ENCODE measurements at places on chromosomes 6 and 20.

GRCh38 chr6:51137777-51138176 is 319.1 kb downstream of the TFAP2B start:
- DNase-seq, result no peak

DNA sequence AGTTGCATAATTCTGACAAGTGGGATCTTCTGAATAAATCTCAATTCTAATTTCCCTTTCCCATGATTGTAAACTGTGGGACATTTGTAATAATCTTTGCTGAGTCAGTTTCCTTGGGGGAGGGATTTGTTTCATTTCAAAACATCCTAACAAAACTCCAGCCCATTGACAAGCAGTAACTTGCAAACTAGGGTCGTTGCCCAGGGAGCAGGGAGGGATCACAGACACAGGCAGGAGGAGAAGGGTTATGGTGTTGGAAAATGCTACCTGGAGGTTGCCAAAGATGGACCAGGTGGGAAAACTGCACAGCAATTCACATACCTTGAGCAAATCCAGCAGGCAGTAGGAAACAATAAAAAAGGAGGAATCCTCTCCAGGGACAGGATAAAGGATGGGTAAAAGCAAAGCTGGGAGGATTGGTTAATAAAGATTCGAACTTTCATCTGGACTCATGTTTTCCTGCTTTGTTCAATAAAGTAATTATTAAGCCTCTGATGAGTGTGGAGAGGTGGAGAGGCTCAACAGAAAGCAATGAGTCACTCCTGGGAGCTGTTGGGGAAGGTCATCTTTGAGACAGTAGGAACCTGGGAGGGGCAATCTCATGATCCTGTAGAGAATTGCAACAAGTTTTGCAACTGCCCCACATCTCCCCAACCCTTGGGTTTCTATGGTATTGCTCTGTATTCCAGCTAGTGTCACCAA is 87.3 kb upstream of the AKIRIN2 start:
- DNase-seq, result peak; percentile 40

DNA sequence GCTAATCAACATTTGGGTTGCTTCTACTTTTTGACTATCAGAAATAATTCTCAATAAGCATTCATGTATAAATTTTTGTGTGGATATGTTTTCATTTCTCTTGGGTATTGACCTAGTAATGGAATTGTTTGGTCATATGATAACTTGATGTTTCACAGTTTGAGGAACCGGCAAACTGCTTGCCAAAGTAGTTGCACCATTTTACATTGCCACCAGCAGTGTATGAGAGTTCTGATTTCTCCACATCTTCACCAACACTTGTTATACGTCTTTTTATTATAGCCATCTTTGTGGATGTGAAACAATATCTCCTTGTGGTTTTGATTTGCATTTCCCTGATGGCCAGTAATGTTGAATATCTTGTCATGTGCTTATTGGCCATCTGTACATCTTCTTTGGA is 42.6 kb upstream of the TGM2 start:
- no peak for DNase-seq

DNA sequence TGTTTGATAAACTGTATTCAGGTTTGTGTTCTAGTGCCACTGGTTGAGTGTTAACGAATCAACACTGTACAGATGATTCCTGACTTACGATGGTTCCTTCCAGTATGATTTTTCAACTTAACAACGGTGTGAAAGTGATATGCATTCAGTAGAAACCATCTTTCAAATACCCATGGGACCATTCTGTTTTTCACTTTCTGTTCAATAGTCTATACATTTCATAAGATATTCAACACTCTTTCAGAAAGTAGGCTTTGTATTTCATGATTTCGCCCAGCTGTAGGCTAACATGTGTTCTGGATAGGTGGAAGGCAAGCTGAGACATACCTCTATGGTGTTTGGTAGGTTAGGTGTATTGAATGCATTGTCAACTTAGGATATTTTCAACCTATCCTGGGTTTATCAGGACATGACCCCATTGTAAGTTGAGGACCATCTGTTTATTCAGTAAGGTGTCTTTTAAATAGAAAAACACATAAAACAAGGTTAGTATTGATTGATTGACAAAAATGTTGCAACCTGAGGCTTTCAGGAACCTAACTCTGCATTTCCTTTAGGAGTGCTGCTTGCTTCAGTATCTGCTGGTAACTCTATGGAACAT is 32.3 kb downstream of the SYNJ2 start:
- no peak for DNase-seq

GRCh38 chr6:105769987-105770386 is 316.1 kb upstream of the PRDM1 start:
- no peak for DNase-seq

- no peak for DNase-seq
These were observed 726.7 kb upstream of the ADGRB3 start for GRCh38 chr6:67908379-67908778.

DNA sequence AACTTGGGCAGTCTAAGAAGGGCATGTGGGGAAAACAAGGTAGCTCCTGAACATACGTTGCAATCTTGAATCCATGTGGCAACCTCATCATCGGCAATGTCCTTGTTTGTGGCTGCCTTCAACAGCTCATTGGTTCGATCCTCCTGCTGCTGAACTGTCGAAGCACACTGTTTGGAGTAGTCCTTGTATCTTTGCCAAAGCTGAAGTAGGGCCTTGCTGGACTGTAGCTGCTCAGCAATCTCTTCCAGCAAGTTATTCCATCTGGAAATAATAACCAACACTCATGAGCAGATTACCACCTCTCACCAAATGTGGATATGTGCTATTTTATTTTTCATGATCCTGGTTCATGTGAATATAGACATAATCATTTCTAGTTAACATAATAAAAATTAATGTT is 413.3 kb downstream of the ESR1 start:
- DNase-seq, result no peak

DNA sequence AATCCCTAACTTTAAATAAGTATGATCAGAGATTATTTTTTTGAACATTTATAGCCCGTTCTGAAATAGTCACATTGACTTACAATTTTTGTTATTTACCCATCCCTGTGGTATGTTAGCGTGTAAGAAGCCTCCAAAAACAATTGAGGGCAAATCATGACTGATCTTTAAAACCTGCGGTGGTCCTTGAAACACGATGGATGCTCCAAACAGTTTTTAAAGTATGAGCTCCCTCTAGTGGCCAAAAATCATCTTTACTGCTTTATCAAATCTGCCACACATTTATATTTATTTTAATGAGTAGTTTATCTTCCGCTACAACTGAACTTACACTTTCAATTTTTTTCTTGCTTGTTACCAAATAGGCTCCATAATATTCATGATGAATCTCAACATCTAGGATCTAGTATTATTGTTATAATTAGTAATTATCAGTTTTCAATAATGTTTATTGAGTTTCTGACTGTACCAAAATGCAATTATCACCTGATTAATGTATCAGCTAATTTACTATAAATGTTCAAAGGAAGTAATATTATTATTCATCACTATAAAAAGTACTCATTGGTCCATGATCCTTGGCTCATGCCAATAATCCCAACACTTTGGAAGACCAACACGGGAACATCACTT is 52.2 kb downstream of the MARCKS start:
- DNase-seq, result peak; percentile 92

GRCh38 chr20:25336561-25337422 is 53.8 kb downstream of the ABHD12 start:
- peak; percentile 16 for DNase-seq

DNA sequence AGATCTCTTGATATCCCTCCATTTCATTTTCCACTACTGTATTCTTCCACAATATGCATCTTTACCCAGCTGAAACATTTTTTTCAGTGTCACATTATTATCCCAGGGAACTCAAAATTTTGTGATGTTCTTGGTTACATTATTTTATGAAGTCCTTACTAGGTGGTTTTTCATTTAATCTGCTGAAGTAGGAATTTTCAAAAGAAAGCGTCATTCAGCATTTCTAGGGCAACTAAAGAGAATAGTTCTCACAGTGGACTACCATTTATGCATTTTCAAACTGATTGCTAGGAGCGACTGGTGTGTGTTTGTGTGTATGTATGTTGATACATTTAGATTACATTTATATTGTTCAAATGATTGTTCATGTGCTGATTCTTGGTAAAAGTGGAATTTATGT is 2.4 kb upstream of the TMEM30A start:
- no peak for DNase-seq

DNA sequence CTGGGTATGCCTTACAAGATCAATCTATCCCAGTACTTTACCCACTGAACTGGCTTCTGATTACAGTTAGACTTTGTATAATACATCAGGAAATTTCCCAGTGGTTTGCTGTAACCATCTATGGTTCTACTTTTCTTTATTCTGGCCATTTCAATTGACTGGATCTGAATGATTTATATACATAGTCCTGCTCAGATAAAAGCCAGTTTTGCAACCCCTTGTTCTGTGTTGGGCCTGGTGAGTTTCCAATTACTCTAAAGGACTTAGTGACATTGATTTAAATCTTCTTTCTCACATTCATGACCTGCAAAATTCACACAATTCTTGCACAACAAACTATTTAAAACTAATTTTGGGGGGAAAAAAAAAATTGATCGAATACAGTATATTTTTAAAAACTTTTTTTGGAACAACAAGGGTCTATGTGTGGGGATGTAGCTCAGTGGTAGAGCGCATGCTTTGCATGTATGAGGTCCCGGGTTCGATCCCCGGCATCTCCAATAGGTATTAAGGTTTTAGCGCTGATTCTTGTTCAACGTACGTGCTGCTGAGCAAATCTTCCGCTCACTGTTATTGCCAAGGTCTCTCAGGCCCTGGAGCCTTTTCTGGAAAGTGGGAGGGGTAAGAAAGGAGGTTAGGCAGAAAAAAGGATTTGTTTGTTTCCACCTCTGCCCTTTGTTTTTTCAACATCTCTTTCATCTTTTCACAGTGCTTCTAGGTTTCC is 117.5 kb downstream of the GPX5 start:
- DNase-seq, result peak; percentile 68

GRCh38 chr20:53829724-53830521 is 236.3 kb upstream of the ZNF217 start:
- peak; percentile 78 for DNase-seq

- no peak for DNase-seq
These were observed 2.0 kb downstream of the SEMG2 start for GRCh38 chr20:45223136-45223535.

GRCh38 chr6:110446405-110446804 is 30.0 kb downstream of the SLC22A16 start:
- no peak for DNase-seq

- DNase-seq, result no peak
These were observed 6.0 kb downstream of the TLDC2 start for GRCh38 chr20:36881888-36882287.

GRCh38 chr20:57503035-57503658 is 21.8 kb downstream of the CTCFL start:
- DNase-seq, result no peak

DNA sequence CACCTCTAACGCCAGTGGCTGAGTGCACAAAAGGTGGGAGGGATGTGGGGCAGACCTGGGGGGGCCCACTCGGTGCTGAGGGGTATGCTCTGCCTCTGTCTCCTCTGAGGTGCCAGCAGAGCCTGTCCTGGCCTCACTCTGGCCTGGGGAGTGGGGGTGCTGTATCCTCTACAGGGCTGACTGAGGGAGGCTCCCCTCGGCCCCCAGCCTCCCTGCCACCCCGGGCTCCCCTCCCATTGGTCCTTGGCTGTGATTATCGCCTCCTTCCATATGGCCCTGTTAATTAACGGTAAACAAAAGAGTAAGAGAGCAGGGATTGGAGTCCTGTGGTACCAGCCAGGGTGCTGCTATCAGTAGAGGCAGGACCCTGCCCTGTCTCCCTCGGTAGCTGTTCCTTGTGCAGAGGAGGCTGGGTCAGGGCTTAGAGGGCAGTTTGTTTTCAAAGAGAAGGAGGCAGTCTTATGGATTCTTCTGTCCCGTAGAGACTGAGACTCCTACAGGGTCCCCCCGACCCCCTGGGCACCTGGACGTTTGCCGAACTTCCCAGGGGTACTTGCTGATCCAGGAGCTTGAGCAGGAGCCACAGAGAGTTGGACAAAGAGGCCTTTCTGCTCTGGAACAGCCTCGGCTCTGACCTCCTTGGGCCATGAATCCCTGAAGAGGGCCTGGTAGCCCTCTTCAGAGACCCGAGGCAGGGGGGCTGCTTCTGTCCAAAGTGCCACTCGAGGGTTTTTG is 1.8 kb downstream of the MYT1 start:
- DNase-seq, result no peak

- no peak for DNase-seq
These were observed 1.2 kb upstream of the ZNF184 start for GRCh38 chr6:27474172-27474465.

DNA sequence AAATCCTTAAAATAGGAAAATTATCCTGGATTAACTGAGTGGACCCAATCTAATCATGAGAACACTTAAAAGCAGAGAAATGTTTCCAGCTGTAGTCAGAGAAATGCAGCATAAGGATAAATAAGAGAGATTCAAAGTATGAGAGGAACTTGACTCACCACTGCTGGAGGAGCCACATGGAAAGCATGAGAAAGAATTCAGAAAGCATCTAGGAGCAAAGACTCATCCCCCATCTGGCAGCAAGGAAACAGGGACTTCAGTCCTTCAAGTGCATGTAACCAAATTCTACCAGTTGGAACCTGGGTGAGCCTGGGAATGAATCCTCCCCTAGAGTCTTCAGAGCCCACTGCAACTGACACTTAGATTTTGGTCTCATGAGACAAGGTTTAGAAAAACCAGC is 33.7 kb downstream of the RNF146 start:
- DNase-seq, result peak; percentile 82

GRCh38 chr20:2640899-2641298 is 11.5 kb upstream of the NOP56 start:
- DNase-seq, result no peak

DNA sequence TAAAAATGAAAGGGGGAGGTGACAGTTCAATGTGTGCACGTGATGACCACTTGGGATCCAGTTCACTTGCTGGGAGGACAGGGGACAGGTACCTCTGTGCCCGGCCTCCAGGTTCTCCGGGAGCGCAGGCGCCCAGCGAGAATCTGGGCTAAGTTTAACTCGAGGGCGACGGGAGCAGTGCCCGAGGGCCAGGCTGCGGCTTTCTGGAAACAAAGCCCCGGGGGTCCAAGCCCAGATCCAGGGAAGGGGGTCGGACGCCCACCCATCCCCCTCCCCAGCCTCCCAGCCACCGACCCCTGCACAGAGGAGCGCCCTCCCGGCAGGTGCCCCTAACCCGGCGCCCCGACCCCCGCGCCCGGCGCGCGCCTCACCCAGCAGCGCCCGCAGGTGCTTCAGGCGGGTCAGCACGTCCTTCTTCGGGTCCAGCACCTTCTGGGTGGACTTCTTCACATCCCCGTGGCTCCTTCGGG is 405 bp downstream of the RALGAPA2 start:
- DNase-seq, result peak; percentile 27

DNA sequence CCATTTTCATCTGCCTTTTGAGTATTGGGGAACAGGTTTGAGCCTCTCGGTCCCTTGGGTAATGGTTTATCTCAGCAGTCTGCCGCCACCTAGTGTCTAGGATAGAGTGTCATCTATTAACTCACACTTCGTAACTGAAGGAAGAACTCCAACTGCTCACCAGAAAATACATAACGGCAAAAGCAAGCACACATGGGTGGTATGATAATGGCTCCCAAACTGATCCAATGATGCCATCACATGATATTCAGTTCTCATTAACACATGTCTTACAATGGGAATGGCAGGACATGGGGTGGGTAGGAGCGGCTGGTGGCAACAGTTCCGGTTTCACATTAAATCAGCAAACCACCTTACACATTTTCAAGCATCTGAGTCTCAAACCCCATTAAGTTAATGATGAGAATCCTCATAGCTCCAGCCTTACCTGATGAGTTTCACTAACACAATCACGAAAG is 110.7 kb upstream of the PHACTR1 start:
- peak; percentile 83 for DNase-seq
